ENCODE measurements at places on chromosomes 12 and 14.

DNA sequence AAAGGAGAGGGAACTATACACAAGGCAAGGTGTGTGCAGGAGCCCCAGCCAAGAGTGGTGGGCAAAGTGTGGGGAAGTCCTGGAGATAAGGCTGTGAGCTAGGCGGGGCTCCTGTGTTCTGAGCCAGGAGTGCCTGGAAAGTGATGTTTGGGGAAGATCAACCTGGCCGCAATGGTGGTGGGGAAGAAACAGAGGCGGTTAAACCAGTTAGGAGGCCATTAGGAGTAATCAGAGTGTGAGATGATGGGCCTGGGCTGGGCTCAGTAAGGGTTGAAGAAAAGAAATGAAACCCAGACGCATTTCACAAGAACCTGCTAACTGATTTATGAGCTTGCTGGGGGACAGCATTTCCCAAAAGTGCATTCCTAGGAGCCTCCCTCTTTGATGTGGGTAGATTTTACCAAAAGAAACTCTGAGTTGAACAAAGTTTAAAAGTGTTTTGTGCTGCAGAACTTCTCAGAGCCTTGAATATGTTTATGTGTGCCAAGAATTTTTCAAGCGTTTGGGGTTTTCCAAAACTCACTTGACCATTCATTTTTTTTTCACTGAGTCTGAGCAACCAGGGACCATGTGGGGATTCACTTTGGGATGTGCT, 34.2 kb upstream of the LRP1-AS start:
- no peak for DNase-seq

DNA sequence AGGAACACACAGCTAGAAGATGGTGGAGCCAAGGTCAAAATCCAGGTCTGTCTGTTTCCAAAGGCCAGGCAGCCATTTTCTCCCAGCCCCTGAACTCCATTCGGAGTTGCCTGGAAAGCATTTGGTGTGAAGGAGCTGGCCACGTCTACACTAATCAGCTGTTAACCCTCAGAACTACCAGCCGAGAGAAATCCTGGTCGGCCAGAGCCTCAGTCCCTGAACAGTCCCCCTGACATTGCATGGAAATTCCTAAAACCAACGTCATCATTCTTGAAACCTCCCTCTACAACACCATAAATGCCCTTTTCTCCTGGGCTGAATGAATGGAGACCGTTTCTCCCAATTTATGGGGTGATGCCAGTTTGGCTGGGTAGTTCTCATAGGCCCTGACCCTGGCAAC, 245.6 kb downstream of the SLC41A2 start:
- no peak for DNase-seq

GRCh38 chr12:128652136-128652751, 171.5 kb downstream of the SLC15A4 start:
- no peak for DNase-seq

DNA sequence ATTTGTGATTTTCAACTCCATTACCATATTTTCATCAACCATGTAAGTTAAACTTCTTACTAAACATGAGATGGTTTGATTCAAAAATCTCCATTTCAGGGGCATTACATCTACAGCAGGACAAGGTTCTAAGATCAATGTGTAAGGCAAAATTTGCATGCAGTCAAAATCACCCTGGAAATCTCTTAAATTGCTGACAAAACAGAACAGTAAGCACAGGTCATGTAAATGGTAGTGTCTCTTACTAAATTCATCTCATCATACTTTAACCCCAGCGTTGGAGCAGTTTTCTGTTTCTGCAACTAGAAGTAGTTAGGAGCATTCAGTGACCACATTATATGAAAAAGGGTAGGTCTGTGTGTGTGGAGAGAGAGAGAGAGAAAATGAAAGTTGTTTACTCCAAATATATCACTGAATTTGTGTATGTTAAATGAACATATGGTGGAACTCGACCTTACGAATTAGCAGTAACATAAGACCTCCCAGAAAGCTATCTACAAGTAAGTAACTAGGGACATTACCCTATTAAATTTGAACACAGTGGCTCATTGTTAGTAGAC, 227.5 kb downstream of the SSPN start:
- DNase-seq: no peak

DNA sequence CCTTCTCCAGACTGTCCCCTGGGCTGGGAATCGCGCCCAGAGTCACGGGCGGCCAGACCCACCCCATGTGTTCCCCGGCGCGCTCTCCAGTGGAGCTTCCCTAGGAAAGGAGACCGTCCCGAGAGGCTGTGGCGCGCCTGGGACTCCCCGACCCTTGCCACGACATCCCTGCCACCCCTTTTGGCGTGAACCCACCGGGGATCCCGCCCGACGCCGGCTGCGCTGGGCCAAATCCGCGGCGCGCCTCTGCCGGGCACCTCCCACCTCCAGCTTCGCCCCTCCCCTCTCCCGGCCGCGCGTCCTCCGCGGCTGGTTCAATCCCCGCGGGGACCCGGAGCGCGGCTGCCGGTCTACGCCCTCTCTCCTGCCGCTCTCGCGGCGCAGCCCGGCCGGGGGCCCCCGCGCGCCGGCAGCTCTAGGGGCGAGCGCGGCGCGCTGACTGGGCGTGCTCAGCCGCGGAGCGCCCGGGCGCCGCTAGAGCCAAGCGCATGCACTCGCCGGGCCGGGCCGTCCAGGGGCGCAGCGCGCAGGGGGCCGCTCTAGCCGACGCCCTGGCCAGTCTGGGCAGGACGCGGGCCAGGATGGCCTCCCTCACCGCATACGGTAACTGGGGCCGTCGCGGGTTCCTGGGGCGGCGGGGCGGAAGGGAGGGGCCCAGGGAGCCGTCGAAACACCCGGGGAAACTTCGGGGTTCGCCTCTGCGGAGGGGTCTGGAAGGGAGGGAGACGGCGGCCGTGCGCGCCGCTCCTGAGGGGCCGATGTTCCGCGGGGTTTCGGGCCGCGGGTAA, 77.4 kb upstream of the ANO4 start:
- peak; percentile 28 for DNase-seq

- no peak for DNase-seq
Observed at GRCh38 chr14:89486961-89487360, 69.9 kb upstream of the FOXN3 start.

DNA sequence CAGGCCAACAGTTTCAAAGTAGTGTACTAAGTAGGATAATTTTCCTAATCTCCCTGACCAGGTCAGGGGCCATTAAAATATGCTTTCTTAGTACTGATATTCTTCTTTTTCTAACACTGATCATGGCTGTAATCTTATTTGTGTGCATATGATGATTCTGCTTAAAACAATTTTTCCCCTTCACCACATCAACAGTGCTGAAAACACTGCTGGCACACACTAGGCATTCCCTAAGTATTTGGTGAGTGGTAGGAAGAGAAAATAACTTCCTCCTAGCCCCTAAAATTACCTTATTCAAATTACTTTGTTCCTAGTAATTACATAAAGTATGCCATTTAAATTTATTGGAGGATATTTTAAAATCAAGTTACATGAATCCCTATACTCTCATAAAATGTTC, 49.9 kb upstream of the BBS10 start:
- DNase-seq: no peak

GRCh38 chr12:131102493-131102931, 148.8 kb downstream of the ADGRD1 start:
- no peak for DNase-seq

DNA sequence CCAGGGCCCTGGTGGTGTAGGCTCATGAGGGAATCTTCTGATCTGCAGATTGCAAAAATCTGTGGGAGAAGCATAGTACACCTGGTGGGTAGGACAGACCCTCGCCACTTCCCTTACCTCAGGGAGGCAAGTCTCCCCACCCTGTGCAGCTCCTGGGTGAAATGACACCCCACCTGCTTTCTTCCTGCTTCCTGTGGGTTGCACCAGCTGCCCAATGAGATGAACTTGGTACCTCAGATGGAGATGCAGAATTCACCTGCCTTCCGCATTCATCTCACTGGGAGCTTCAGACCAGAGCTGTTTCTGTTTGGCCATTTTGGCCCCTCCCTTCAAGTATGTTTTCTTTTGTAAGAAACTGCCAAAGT, 4.7 kb downstream of the CLEC2D start:
- no peak for DNase-seq

- no peak for DNase-seq
Observed at GRCh38 chr12:48005001-48005749, 899 bp upstream of the COL2A1 start.

GRCh38 chr12:101927999-101928398, 50.6 kb downstream of the DRAM1 start:
- DNase-seq: no peak

GRCh38 chr12:102955926-102956737, 1.3 kb upstream of the ASCL1 start:
- no peak for DNase-seq

DNA sequence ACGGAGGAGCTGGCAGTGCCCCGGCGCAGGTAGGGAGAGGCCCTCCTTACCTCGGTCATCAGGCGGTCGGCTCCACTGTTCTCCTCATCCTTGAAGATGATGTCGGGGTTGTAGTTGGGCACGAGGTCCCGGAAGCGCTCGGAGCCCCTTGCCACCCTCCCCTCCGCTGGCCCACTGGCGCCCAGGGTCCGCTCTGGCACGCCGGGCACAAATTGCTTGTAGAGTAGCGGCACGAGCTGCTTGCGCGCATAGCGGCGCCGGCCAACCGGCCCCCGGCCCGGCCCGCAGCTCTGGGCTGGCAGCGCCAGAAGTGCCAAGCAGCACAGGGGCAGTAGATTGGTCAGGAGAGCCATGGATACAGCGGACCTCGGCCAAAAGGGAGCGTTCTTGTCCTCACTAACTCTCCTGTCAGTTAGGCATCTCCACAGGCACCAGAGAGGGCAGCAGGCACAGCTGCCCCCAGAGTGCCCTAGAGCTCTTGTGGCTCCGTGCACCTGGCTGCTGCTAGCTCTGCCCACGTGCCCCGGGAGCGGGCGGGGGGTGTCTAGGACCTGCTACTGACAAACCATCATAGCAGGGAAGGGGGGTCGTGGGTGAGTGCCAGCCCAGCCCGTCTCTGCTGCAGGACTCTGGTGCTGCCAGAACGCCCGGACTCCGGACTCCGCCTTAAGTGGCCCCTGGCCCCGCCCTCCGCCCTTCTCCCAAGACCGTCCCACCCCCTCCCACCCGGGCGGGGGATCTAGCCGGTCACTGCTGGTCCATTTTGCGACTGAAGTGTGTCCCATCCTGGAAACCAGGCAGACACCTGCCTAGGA, at the start of gene DHH:
DHH (minus strand) TSS at position 642 of the 815 bp plus-strand sequence; CDS start at position 353, 289 bp downstream.
- peak; percentile 48 for DNase-seq

- DNase-seq: no peak
Observed at GRCh38 chr12:3150931-3151835, 74.0 kb downstream of the TSPAN9 start.

DNA sequence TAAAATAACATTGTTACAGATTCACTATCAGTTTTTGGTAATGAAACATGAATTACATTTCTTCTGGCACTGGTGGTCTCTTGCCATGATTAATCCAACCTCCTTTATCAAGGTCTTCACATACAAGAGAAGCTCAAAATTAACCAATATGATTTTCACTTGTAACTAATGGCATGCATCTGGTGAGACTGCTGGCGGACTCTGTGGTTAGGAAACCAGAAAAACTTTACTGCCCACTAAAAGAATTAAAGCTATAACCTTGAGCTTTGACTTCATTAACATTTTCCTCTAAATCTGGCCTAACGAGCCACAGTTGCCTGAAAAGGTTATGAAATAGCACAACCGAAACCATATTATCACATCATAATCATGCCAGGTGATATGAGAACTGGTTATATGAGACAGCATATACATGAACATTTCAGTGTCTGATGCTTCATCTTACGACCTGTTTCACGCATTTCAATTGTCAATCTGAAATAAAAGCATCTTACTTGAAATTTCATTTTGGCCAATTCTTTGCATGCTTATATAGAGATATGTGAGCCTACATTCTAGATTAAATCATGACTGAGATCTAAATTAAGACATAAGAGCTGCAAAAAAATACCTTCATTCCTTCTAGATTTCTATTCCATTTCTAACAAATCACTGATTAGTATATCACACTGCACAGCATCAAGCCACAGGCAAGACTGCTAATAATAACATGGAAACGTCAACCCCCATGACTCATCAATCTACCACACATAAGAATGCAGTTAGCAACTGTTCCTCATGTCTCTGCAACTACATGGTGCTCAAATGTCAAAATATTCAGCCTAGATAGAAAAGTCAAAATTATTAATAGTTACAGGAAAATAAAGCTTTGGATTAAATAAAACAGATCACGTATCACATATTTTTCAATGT, 89.3 kb downstream of the OSBPL8 start:
- peak; percentile 82 for DNase-seq

- DNase-seq: no peak
Observed at GRCh38 chr12:45168976-45169375, 46.9 kb upstream of the ANO6 start.

DNA sequence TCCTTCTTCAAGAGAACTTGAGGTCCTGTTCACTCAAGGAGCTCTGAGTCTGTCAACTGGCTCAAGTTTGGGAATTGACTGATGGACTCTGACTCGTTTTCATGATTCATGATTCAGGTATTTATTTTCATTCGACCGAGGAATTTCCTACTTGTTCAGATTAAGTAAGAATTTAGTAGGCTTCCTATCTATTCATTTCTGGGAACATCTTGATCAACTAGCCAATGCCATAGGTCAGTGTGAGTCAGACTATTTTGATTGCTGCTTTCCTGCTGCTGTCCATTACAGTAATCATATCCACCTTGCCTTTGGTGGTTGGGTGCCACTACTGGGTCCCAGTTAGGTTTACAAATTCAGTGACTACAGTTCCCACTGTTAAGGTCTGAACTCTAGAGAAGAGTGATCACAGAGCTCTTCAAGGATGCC, 6.1 kb downstream of the FAM186A start:
- DNase-seq: no peak
